ENCODE measurements at places on chromosomes 7 and 10. TPM values are rescaled to one million over a fixed set of nuclear protein-coding genes. Genes with fewer than 3 reads are reported as not detected.

DNA sequence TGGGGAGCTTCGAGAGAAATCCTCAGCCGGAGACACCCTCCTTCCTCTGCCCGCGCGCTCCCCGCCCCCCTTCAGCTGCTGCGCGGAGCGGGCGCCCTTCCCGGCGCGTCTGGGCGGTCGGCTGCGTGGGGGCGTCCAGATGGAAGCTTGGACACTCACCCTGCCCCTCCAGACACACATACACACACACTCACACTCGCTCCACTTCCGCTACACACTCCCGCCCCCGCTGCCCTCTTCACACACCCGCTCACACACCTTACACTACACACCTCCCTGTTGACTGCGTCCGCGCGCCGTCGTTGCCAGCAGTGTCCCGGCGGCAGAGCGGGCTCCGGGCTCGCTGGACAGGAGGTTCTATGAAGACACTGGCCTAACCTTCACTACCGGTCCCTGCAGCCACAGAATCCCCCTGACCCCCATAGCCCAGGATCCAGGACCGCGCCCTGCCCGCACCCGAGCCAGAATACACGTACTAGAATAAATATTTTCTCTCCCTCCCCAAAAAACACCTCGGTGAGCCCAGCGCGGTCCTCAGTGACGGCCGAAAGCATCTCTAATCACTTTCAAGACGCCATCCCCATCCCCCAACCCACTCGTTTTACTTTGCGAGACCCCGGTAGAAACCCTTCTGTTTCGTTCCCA, 1.1 kb upstream of the EGR2 start:
- DNase-seq, result peak; percentile 32

GRCh38 chr7:105157278-105157677, 143.3 kb downstream of the KMT2E start:
- no peak for DNase-seq

- no peak for DNase-seq
Observed at GRCh38 chr7:30474893-30475292, 3.7 kb downstream of the NOD1 start.

- no peak for DNase-seq
Observed at GRCh38 chr10:42954766-42955492, 121.9 kb upstream of the RET start.

DNA sequence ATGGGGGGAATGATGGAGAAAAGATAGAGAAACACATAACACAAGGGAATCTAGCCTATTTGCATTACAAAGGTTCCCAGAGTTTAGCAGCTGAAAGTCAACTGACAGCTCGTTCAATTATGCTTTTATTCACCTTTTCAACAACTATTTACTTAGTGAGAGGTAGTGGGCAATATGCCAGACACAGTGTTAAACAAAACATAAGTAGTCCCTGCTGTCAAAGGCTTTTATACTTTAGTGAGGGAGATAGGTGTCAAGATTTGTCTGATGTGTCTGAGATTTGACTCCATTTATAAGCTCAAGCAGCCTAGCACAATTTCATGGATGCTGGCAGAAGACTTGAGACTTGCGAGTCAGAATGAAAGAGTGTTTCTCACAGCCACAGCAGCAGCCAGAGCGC, 549.0 kb upstream of the VSTM2A start:
- DNase-seq, result no peak

- no peak for DNase-seq
Observed at GRCh38 chr7:159068488-159068811, 76.2 kb downstream of the VIPR2 start.

DNA sequence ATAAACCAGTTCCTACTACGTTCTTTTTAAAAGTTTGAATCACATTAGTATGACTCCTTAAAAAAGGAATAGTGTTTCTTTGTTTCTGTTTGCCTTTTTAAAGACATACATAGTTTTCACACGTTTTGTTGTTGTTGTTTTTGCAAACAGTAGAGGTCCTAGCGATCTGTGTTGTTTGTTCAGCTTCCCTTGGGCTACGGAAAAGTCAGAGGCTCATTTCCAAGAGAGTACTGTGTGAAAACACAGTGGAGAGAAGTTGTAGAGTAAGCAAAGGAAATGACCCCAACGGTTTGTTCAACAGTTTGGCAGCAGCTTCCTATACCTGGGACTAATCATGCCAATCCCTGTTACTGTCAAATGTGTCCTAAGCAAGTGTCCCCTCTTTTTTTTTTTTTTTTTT, 87.1 kb upstream of the STEAP1 start:
- DNase-seq, result no peak

DNA sequence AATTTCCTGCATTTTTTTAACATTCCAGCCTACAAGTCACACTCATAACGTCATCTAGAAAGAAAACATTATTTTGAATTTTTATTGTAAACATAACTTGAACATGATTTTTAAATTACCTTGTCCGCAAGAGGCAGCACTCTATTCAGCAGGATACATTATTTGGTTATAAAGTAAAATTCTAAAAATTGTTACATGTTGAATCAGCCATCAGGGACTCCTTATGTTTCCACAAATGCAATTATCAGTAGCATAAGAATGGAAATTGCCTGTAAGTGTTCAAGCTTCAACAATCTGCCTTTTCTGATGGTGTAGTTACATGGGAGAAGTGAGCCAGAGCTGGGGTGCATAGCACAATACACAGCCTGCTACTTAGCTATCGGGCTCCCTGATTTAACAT, 97.5 kb downstream of the ZNF365 start:
- DNase-seq, result no peak

- no peak for DNase-seq
Observed at GRCh38 chr7:111763221-111763801, 201.0 kb upstream of the IMMP2L start.

DNA sequence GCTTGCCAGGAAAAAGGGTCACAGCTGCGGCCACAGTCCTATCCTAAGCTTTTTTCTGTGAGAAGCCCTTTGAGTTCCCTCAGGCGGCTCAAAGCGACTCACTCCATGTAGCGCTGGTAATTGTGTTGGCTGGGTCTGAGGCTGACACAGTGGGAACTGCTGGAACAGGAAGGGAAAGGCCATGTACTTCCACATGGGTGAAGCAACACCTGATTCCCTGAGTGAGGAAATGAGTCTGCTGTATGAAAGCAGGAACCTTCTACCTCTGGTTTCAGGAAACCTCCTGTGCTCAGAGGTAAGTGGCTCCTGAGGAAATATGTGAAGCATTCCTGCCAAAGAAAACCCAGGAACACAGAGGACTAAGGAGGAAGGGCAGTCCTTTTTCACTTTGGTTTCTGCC, 734.6 kb upstream of the SORCS1 start:
- DNase-seq, result no peak

GRCh38 chr10:10777279-10777678, 240.4 kb upstream of the CELF2 start:
- no peak for DNase-seq

MMRN2 gene
- 27.5 TPM for polyA plus RNA-seq

SPDYE2 gene
- 0.93 TPM for polyA plus RNA-seq

CYP3A5 gene
- polyA plus RNA-seq, result 2.1 TPM

EBLN1 gene
- not detected for polyA plus RNA-seq

AKR1E2 gene
- polyA plus RNA-seq, result 9.4 TPM

CYP2W1 gene
- polyA plus RNA-seq, result 6.1 TPM

C10orf53 gene
- not detected for polyA plus RNA-seq

FXYD4 gene
- polyA plus RNA-seq, result 0.52 TPM

TRUB1 gene
- polyA plus RNA-seq, result 38.1 TPM

Measured in left renal cortex interstitium (tissue), 4 donors.